NCI-H2107 (cell line): ENCODE measurements at places on chromosomes 7 and 10.

DNA sequence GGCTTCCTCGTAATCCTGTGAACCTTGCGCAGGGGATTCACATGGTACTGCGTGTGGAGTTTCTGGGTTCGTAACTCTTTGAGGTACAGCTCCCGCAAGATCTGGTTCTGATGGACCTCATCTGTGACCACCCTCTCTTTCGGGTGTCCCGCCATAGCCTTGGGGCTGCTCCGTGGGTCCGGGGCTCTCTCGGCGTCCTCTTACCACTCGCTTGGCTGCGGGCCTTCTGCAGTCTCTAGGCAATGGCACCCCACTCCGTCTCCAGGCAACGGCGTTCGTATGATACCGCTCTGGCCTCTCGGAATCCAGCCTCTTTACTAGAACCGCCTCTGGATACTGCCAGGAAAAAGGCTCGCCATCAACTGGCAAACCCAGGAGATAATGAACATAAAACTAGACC lies 54.7 kb upstream of the AMPH start:
- DNase-seq, result no peak

GRCh38 chr7:131154380-131154779 lies 173.3 kb upstream of the MKLN1 start:
- no peak for DNase-seq

DNA sequence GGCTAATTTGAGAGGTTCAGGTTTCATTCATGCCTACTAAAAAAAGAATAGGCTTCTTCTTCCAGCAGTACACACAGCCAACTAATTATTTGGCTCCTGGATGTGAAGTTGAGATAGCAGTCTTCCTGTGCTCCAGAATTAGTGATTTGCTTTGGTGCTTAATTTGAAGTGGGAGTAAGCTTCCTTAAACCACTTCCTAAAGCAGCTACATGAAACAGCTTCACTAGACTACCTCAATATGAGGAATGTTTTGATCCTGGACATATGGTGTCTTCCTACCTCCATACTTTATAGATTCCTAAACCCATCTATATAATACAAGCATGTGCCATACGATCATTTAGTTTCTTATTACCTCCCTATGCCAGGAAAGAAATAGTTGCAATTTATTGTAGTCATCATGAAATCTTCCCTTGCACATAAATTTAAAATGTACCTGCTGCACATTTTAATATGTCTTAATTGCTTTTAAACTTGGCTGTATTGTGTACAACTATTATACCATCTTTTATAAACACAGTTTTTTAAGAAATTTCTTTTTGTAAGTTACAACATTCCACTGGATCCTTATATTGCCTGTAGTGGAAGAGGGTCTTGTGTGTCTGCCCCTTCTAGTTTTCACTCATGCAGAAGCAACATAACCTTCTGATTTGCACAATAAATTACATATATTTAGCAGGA lies 8.6 kb downstream of the VIM start:
- DNase-seq, result no peak

- no peak for DNase-seq
These were observed 64.3 kb downstream of the STEAP1B start for GRCh38 chr7:22435720-22436119.

GRCh38 chr10:33229252-33229948 lies 105.1 kb downstream of the NRP1 start:
- no peak for DNase-seq

- DNase-seq, result no peak
These were observed 491 bp upstream of the SH2D4B start for GRCh38 chr10:80537086-80537735.

- peak; percentile 71 for DNase-seq
These were observed at the start of gene TSC22D4 for GRCh38 chr7:100478958-100479660. Gene TSC22D4, minus strand, starts transcription at chr7:100479214. Its CDS starts 1,176 bp downstream, at chr7:100478038.

GRCh38 chr10:72105710-72106109 lies 17.4 kb upstream of the SPOCK2 start:
- DNase-seq, result no peak

- no peak for DNase-seq
These were observed 15.3 kb downstream of the SLC25A13 start for GRCh38 chr7:96306385-96307125.

GRCh38 chr7:24401628-24402593 lies 117.9 kb downstream of the NPY start:
- no peak for DNase-seq

- no peak for DNase-seq
These were observed 15.5 kb downstream of the TAS2R40 start for GRCh38 chr7:143237366-143237765.

GRCh38 chr7:110841840-110842545 lies 248.9 kb upstream of the LRRN3 start:
- DNase-seq, result no peak

DNA sequence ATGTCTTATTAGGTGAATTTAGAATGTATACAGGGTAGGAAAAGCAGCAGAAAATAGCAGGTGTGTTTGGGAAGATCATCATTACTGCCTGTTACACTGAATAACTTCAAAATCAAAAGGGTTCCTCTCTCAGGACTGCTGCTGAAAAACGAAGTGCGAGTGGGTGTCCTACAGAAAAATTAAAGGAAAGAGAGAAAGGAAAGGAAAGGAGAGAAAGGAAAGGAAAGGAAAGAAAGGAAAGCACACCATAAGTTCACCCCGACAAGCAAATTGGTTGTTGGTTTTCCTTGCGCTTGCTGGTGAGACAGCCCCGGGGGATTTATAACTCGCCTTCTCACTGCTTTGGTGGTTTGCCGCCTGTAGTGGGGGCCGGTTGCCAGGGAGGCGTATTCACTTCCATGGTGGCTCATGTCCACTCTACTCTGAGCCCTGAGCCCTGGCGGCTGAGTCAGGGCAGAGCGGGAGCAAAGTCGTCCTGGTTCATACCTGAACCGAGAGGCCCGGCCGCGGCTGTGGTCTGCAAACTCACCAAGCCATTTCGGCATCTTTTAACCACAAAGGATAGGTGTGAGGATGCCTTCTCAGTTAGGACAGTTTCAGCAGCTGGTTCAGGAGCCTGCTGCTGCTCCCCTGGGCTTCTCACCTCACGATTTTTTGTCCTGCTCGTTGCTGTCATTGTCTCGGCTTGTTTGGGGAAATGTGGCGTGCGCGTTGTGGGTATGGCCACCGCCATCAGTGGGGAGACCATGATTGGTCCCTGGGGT lies 26.1 kb downstream of the INPP5A start:
- DNase-seq, result no peak

DNA sequence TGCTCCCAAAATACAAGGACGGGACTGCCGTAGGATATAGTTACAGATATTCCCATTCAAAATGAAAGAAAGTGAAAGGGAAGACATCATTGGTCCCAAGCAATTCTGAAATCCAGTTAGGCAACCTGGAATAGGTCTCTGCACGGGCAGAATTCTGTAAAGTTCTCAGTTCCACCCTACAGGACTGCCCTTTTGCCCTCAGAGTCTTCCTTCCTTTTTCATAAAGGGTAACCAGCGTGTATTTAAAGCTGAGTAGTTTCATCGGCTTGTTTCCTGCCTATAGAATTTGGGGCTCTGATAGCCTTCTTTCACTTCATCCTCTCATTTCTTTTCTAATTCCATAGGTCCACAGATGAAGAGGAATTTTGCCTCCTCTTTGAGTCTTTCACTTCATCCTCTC lies 20.0 kb downstream of the COPG2 start:
- no peak for DNase-seq

- DNase-seq, result no peak
These were observed 998 bp downstream of the CYP3A43 start for GRCh38 chr7:99828811-99829210.

- no peak for DNase-seq
These were observed 22.1 kb downstream of the HNRNPA2B1 start for GRCh38 chr7:26178272-26178960.

- peak; percentile 1 for DNase-seq
These were observed 809 bp downstream of the C10orf143 start for GRCh38 chr10:130109796-130110245.

GRCh38 chr7:73451780-73452398 lies 18.3 kb downstream of the FZD9 start:
- peak; percentile 58 for DNase-seq

DNA sequence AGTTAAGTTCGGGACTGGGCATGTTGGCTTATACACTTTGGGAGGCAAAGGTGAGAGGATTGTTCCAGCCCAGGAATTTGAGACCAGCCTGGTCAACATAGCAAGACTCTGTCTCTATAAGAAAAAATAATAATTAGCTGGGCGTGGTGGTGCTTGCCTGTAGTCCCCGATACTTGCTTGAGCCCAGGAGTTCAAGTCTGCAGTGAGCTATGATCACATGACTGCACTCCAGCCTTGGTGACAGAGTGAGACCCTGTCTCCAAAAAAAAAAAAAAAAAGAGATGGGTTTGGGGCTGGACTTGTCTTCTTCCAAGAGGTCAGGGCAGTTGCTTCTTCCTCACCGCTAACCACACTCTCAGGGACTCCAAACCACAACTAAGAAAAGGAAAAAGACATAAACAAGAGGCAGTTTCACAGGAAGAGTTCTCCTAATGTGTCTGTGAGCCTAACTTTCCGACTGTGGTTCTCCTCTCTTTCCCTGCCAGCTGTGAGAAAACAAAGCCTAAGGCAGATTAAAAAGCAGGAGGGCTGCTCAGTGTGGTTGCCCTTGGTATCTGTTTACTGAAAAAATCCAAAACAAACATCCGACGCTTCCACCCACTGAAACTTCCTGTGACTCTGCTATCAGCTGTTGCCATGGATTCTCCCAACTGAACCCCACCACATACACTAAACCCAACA lies 2.4 kb upstream of the SERPINE1 start:
- no peak for DNase-seq

DNA sequence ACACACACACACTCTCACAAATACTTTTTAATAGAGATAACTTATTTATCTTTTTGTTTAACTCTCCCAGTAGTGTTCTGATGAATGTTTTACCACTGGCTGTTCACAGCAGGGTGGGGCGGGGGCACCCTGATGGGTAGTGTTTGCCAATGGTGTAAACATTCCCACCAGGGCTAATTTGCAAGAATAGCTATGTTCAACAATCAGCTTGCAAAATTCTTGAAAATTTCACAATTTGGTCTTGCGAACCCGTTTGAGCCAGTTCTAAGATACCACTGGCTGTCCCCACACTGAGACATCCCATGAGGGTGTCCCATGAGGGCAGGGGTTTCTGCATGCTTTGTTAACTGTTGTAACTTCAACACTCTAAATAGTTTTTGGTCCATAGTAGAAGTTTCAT lies 348.5 kb downstream of the CXCL12 start:
- DNase-seq, result no peak

GRCh38 chr10:31011017-31011664 lies 20.5 kb downstream of the ZNF438 start:
- DNase-seq, result no peak

DNA sequence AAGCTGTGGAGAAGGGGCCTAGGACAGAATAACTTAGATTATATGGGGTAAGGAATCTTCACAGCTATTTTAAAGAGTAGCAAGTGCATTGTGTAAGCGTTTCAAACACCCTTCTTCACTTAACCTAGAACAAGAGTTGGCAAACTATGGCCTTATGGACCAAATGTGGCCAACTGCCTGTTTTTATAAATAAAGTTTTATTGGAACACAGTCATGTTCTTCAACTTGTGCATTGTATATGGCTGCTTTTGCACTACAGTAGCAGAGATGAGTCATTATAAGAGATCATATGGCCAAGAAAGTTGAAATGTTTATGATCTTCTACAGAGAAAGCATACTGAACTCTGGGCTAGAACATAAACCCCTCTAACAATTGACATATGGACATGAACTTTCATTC lies 187.8 kb downstream of the ETV1 start:
- DNase-seq, result no peak

DNA sequence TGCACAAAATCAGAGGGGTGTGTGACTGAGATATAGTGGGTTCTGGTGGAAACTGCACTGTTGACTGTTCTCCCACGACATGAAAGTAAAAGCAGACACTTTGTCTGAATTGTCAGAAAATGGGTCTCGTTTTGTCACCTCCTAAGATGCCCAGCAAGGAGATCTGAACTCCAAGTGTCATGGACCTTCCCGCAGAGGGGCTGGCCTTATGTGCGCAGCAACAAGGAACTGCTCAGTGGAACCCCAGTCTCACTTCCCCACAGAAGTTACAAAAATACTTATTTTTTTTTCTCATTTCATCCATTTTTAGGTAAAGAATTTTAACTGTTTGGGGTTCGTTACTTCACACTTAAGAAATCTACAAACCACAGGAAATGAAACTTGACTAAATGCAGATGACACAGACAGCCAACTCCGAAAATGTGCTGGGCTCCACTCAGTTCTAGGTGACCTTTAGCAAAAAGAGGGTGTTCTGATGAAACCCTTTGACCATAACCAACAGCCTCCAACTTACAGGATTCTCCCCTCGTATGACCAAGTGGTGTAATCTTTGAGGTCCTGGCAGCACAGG lies 115.0 kb downstream of the FAM107B start:
- DNase-seq, result no peak

- no peak for DNase-seq
These were observed 65.8 kb downstream of the BMPER start for GRCh38 chr7:33971106-33971505.

GRCh38 chr7:44798649-44799305 lies 2.3 kb downstream of the PPIA start:
- DNase-seq, result no peak

GRCh38 chr10:649445-649797 lies 40.0 kb downstream of the DIP2C start:
- DNase-seq, result no peak

- no peak for DNase-seq
These were observed 19.1 kb downstream of the GPRIN2 start for GRCh38 chr10:46537309-46537708.

DNA sequence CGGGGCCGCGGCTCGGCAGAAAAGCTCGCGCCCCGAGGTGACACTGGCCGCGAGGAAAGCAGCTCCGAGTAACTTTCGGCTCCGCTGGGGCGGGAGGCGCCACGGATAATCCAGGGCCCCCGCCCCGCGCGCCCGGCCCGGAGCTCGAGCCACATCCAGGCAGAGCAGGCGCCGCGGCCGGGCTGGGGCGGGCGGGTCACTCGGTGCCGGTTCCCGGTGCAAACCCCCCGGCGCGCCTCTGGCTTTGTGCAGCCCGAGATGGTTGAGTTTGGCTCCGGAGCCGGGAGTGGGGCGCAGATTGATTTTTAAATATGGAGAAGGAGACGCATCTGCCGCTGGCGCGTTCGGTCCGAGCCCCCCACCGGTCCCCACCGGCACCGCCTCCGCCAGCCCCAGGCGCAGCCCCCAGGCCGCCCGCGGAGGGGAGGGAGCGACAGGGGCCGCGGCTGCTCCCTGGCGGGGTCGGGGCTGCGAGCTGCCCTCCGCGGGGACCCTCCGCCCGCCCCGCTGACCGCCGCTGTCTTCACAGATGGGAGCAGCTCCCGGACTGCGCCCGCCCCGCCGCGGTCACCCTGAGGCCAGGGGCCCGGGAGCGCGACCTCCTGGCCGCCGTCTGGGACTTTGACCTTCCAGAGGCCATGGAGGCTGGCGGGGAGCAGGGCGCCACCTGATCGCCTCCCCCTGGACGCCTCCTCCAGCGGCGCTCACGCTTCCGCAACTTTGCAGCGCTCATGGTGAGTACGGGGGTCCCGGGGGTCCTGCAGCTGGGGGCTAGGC lies 643 bp downstream of the ADGRA1 start:
- no peak for DNase-seq

- no peak for DNase-seq
These were observed 22.1 kb downstream of the STAMBPL1 start for GRCh38 chr10:88901984-88902789.

GRCh38 chr10:123402656-123403055 lies 248.5 kb downstream of the BUB3 start:
- no peak for DNase-seq
